ENCODE measurements at places on chromosomes 16 and 17.

- no peak for DNase-seq
These were observed 38.7 kb upstream of the ZNF750 start for GRCh38 chr17:82878527-82878926.

GRCh38 chr16:51055434-51055833 lies 95.6 kb downstream of the SALL1 start:
- DNase-seq: no peak

DNA sequence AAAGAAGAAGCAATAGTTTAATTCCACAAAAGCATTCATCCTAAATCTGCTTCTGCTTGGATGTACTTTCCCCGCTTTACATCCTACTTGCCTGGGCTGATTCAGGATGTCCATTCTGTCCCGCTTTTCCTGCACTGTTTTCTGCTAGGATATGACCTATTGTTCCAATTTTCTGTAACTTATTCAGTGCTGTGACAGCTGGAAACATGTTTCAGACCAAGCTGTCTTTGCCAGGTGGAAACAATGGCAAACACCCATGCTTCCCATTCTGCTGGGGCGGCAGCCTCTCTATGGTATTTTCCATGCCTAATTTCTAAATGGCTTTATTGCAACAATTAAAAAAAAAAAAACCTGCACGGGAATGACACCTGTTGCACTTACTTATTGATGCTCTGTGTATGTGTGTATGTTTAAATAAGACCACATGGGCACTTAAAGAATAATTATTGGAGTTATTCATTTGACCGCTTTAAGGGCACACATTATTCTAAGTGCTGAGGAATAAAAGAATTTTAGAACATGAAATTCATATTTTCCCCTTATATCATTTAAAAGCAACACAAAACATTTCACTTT lies 21.0 kb downstream of the COQ7 start:
- no peak for DNase-seq

GRCh38 chr17:79412110-79412509 lies 198.7 kb downstream of the RBFOX3 start:
- DNase-seq: no peak

DNA sequence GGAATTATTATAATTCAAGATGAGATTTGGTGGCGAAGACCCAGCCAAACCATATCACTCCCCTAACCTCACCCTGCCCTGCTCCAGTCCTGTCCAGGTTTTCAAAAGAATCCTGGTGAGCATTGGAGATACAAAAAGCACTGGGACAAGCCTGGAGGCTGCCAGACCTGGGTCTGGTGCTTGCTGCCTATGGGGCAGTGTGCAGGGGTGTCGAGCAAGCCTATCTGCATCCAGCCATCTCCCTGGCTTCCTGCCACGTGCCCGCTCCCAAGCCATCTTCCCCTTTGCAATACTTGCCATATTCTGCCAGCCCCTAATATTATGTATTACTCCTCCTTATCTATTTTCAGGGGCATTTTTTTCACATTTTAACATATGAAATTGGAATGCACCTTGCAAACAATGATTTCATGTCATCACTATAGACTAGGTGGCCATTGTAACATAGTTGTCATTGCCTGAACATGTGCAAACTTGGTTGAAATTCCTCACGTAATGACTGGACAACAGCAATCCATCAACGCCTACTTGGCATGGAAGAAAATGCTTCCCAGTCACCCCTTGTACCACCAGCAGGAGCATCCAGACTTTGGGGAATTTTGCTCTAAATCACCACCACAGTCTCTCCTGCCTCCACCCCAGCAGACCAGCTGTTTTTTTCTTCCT lies 8.1 kb upstream of the KDM8 start:
- no peak for DNase-seq

Measured in fibroblast of upper back skin (primary cell).